CD4-positive, alpha-beta memory T cell (primary cell): ENCODE measurements at places on chromosomes 13 and 19. TPM values are rescaled to one million over a fixed set of nuclear protein-coding genes. Genes with fewer than 3 reads are reported as not detected.

DNA sequence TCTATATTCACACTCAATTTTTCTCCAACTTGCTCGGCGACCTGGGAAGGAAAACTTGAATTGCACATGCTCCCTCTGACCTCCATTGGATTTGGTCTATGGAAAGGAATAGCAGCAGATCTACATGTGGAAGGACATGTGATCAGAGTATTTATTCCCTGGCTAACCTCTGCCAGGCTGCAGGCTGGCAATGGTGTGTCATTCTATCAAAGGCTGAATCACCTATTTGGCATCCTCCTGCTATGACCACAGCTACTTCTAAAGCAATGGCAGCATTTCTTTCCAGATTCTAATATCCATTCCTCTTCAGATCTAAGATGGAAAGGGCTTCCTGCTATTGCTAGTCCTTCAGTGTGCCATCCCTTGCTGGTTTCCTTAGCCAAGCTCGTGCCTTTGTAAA, 144.3 kb upstream of the FREM2 start:
- H3K4me3 ChIP-seq = no peak overlapping the region
- no peak overlapping the region for H3K27ac ChIP-seq
- H3K27me3 ChIP-seq = no peaks in the 10 kb centered on the region
- no peak for DNase-seq
- no peaks in the 10 kb centered on the region for H3K4me1 ChIP-seq

GRCh38 chr19:16338470-16339360, 14.1 kb downstream of the KLF2 start:
- H3K27me3 ChIP-seq = no peaks in the 10 kb centered on the region
- H3K36me3 ChIP-seq = no peaks in the 10 kb centered on the region
- H3K27ac ChIP-seq = peak overlapping the region; percentile 66
- peak; percentile 43 for DNase-seq
- H3K4me1 ChIP-seq = peaks cover 70% of the 10 kb centered on the region

DNA sequence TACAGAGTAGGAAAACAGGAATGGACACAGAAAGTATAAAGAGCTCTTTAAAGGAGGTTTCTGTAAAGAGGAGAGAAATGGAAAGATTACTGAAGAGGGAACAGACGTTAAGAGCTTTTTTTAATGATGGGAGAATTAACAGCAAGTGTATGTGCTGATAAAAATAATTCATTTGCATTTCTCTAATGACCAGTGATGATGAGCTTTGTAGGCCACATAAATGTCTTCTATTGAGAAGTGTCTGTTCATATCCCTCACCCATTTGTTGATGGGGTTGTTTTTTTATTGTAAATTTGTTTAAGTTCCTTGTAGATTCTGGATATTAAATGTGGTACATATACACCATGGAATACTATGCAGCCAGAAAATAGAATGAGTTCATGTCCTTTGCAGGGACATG, 40.0 kb downstream of the MYO16 start:
- H3K36me3 ChIP-seq = no peaks in the 10 kb centered on the region
- H3K4me1 ChIP-seq = no peaks in the 10 kb centered on the region
- H3K27ac ChIP-seq = no peak overlapping the region
- DNase-seq = no peak
- H3K4me3 ChIP-seq = no peak overlapping the region
- no peaks in the 10 kb centered on the region for H3K27me3 ChIP-seq

DNA sequence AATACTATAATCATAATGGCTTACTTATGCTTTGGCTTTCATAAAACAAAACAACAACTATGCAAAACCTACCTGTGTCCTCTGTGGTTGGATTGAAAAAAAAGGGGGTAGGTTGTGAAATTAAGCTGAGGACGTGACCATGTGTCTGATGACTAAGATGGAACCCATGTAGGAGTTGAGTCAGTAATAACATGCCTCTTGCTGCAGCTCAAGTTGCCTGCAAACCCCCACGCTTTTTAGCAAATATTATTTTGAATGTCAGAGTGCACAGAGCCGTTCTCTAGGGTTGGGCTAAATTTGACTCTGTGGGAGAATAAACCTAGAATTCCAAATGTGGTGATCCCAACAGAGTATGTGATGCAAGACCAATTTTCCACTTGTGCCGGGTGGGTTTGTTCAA, 209.3 kb downstream of the KCNRG start:
- no peaks in the 10 kb centered on the region for H3K36me3 ChIP-seq
- no peak for DNase-seq
- H3K4me3 ChIP-seq = no peak overlapping the region
- H3K27me3 ChIP-seq = no peaks in the 10 kb centered on the region

GRCh38 chr19:33344573-33344925, 29.0 kb upstream of the CEBPG start:
- no peaks in the 10 kb centered on the region for H3K4me1 ChIP-seq
- no peaks in the 10 kb centered on the region for H3K36me3 ChIP-seq
- no peak for DNase-seq
- H3K4me3 ChIP-seq = no peak overlapping the region
- H3K27me3 ChIP-seq = peaks cover 9% of the 10 kb centered on the region
- no peak overlapping the region for H3K27ac ChIP-seq

DNA sequence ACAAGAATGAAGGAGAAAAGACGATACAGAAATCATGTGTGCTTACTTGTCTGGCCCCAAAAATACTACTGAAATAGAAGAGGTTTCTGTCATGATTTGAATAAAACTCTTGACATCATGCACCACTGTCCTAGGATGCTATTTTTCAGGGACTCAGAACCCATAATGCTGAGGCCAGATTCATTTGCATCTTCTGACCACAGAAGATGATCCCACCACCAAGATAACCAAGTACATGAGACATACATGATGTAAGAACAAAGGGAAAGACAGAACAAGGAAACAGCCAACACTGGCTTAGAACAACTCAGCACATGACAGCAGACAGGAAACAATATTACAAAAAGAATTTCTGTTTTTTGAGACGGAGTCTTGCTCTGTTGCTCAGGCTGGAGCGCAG, 2.5 kb downstream of the ZNF552 start:
- H3K4me3 ChIP-seq = no peak overlapping the region
- H3K27me3 ChIP-seq = no peaks in the 10 kb centered on the region
- DNase-seq = no peak
- H3K27ac ChIP-seq = no peak overlapping the region
- peaks cover 17% of the 10 kb centered on the region for H3K36me3 ChIP-seq
- H3K4me1 ChIP-seq = peaks cover 24% of the 10 kb centered on the region

GRCh38 chr19:8109890-8110662, 39.3 kb downstream of the FBN3 start:
- H3K4me1 ChIP-seq = no peaks in the 10 kb centered on the region
- no peak overlapping the region for H3K27ac ChIP-seq
- no peak for DNase-seq
- no peaks in the 10 kb centered on the region for H3K36me3 ChIP-seq

DNA sequence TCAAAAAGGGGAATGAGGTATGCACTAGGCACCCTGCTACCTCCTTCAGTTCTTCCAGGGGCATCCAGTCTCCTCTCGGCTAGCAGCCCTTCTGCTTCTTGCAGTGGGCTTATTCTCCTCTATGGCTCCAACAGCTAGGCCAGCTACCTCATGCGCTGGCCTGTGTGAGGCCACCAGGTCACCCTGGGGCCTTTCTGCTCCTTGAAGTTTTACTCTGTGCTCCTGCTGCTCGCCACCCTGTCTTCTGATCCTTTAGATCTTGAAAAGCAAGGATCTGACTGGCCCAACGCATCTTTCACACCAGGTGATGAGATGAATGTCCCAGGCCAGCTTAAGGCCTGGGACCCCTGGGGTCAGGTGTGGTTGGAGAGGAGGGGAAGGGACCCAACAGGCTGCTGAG, 66.2 kb downstream of the RUBCNL start:
- no peaks in the 10 kb centered on the region for H3K27me3 ChIP-seq
- no peak for DNase-seq
- peaks cover 15% of the 10 kb centered on the region for H3K4me1 ChIP-seq
- no peak overlapping the region for H3K4me3 ChIP-seq
- H3K36me3 ChIP-seq = no peaks in the 10 kb centered on the region
- no peak overlapping the region for H3K27ac ChIP-seq

DNA sequence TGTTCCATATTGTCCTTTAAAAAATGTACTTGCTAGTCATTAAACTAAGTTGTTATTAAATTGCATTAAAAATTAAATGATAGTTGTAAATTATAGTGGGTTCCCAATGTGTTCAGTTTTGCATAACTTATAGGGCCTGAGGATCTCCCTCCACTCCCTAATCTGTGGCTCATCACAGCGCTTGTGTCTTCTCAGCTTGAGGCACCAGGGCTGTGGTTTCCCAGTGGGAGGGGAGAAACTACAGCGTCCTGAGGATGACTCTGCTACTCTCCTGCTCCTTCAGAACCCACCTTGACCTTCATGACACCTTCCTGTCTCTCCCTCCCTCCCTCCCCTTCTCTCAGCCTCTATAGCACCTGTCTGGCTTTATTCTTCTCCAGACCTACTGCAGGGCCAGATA, 1.4 kb downstream of the SGCG start:
- H3K27ac ChIP-seq = no peak overlapping the region
- no peak for DNase-seq
- H3K36me3 ChIP-seq = no peaks in the 10 kb centered on the region

GRCh38 chr13:21733475-21734263, 62.8 kb downstream of the FGF9 start:
- no peaks in the 10 kb centered on the region for H3K4me1 ChIP-seq
- no peaks in the 10 kb centered on the region for H3K36me3 ChIP-seq
- no peak for DNase-seq
- no peaks in the 10 kb centered on the region for H3K27me3 ChIP-seq

- H3K4me3 ChIP-seq = no peak overlapping the region
- H3K36me3 ChIP-seq = no peaks in the 10 kb centered on the region
- no peaks in the 10 kb centered on the region for H3K27me3 ChIP-seq
- peaks cover 15% of the 10 kb centered on the region for H3K4me1 ChIP-seq
- no peak overlapping the region for H3K27ac ChIP-seq
Measured at GRCh38 chr13:28754698-28755545, 36.2 kb upstream of the SLC46A3 start.

DNA sequence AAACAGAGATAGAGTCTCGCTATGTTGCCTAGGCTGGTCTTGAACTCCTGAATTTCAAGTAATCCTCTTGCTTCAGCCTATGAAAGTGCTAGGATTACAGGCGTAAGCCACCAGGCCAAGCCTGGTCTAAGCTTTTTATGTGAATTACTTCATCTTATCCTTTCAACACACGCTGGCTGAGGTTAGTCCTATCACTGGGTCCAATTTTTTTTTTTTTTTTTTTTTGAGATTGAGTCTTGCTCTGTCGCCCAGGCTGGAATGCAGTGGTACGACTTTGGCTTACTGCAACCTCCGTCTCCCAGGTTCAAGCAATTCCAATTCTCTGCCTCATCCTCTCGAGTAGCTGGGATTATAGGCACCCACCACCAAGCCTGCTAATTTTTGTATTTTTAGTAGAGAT, 10.4 kb downstream of the MYO1F start:
- H3K27me3 ChIP-seq = no peaks in the 10 kb centered on the region
- no peaks in the 10 kb centered on the region for H3K36me3 ChIP-seq
- H3K4me3 ChIP-seq = no peak overlapping the region
- no peak for DNase-seq

DNA sequence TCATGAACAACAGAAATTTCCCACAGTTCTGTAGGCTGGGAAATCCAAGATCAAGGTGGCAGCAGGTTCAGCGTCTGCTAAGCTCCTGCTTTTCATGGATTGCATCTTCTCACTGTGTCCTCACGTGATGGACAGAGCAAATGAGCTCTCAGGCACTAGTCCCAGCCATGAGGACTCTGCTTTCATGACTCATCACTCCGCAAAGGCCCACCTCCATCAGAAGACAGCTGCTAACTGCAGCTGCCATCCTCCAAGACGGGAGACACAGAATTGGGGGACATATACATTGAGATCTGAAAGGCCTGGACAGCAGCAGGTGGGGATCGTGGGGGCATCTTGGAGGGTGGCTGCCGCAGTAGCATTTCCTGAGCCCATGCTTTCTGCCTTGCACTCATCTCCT, 44.4 kb upstream of the SPATA13 start:
- H3K27me3 ChIP-seq = no peaks in the 10 kb centered on the region
- H3K27ac ChIP-seq = no peak overlapping the region
- no peaks in the 10 kb centered on the region for H3K36me3 ChIP-seq

- DNase-seq = no peak
- H3K36me3 ChIP-seq = no peaks in the 10 kb centered on the region
- no peak overlapping the region for H3K4me3 ChIP-seq
- H3K4me1 ChIP-seq = no peaks in the 10 kb centered on the region
- H3K27me3 ChIP-seq = no peaks in the 10 kb centered on the region
Measured at GRCh38 chr13:26549713-26550112, 7.8 kb upstream of the WASF3 start.

DNA sequence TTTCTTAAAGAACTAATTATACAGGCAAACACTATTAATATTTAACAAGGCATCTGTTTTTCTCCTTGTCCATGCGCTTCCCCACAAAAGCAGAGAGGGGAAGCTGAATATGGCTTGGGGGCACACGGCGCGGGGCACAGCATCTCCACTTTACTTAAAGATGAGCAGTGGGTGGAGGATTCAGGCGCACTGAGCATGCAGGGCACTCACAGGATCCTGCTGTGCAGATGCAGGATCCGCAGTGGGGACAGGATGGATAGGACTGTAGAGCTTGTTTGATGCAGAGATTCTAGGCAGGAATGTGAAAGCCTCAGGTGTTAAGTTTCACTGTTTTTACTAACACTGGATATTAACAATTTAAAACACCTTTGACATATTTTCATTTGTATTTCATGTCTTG, 43.3 kb downstream of the ATP11A start:
- no peaks in the 10 kb centered on the region for H3K4me1 ChIP-seq
- no peak overlapping the region for H3K27ac ChIP-seq
- no peaks in the 10 kb centered on the region for H3K36me3 ChIP-seq
- DNase-seq = no peak

- no peak overlapping the region for H3K27ac ChIP-seq
- H3K4me1 ChIP-seq = peaks cover 18% of the 10 kb centered on the region
- no peaks in the 10 kb centered on the region for H3K27me3 ChIP-seq
- no peak overlapping the region for H3K4me3 ChIP-seq
Measured at GRCh38 chr19:6744381-6745301, 5.2 kb downstream of the TRIP10 start.

- H3K4me1 ChIP-seq = no peaks in the 10 kb centered on the region
- no peak overlapping the region for H3K27ac ChIP-seq
- H3K36me3 ChIP-seq = no peaks in the 10 kb centered on the region
- H3K27me3 ChIP-seq = no peaks in the 10 kb centered on the region
- no peak overlapping the region for H3K4me3 ChIP-seq
Measured at GRCh38 chr13:34303346-34303745, 485.4 kb downstream of the RFC3 start.

- peaks cover 25% of the 10 kb centered on the region for H3K4me1 ChIP-seq
- no peak overlapping the region for H3K4me3 ChIP-seq
- no peak for DNase-seq
- H3K36me3 ChIP-seq = peaks cover 49% of the 10 kb centered on the region
- no peaks in the 10 kb centered on the region for H3K27me3 ChIP-seq
Measured at GRCh38 chr19:12948612-12949362, 3.1 kb downstream of the RAD23A start.

GRCh38 chr13:71021825-71022422, 845.1 kb downstream of the DACH1 start:
- H3K27me3 ChIP-seq = no peaks in the 10 kb centered on the region
- no peak for DNase-seq
- H3K27ac ChIP-seq = no peak overlapping the region
- H3K4me1 ChIP-seq = no peaks in the 10 kb centered on the region

The SLAIN1 gene
- 49.8 TPM for polyA plus RNA-seq

The TYROBP gene
- 2.3 TPM for polyA plus RNA-seq

The TEX29 gene
- not detected for polyA plus RNA-seq

The ICAM4 gene
- polyA plus RNA-seq = 1.5 TPM

The MEIS3 gene
- polyA plus RNA-seq = 0.71 TPM

The ZNF667 gene
- 0.09 TPM for polyA plus RNA-seq

The PGPEP1 gene
- 8.0 TPM for polyA plus RNA-seq

The SIN3B gene
- polyA plus RNA-seq = 1.4 TPM

The ZNF737 gene
- 19.1 TPM for polyA plus RNA-seq
